Naive thymus-derived CD4-positive, alpha-beta T cell (primary cell): ENCODE measurements at places on chromosomes 13 and 19.

- no peak for DNase-seq
Measured at GRCh38 chr19:6074709-6075403, 35.4 kb downstream of the RFX2 start.

DNA sequence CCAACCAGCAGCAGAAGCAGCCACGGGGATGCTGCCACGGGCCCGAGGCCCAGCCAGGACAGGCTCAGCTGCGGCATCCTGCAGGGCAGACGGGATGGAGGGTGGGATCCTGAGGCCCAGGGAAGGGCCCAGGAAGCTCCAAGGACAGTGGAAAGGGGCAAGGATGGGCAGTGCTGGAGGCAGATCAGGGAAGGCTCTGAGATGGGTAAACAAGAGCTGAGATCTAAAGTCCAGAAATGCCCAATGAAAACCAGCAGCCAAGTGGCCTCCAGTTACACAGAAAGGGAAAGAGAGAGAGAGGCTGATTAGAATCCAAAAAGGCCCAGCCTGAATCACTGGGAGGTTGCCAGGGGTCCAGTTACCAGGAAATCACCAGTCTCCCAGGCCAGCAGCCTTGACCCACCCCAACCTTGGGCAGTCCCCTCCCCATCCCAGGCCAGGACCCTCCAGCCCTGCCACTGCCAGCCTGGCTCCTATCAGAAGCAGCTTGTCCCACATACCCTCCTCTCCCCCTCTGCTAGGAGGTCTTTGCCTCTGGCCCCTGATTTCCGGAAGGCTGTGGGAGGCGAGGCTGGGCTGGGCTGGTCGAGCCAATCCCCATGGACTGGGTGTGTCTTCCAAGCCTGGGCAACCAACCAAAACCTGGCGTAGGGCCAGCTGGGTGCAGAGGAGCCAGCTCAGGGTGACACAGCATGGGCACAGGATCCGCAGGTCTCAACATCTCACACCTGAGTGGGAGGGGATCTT, at the start of gene CYP4F11:
Gene CYP4F11 (minus strand): TSS at position 198 of the 747 bp plus-strand sequence. CDS start 121 bp downstream, at position 77.
- no peak for DNase-seq

- DNase-seq: peak; percentile 91
Measured at GRCh38 chr19:43470288-43470687, 4.9 kb upstream of the LYPD3 start.

DNA sequence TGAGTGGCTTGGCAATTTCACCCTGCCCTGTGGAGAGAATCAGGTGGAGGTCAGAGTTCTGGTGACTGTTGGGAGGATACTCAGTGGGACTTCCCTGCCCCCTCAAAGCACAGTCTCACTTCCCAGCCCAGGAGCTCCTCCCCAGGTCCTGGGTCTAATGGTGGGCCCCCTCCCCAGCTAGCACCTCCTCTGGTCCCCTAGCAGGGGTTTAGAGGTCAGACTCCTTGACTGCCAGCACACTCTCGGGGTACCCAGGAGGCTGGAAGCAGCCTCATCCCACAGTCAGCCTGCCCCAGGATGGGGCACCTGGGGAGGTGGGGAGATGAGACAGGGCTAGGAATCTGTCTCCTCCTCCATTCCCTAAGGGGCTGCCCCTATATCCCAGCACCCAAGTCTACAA, 65.2 kb downstream of the COLGALT1 start:
- DNase-seq: no peak

DNA sequence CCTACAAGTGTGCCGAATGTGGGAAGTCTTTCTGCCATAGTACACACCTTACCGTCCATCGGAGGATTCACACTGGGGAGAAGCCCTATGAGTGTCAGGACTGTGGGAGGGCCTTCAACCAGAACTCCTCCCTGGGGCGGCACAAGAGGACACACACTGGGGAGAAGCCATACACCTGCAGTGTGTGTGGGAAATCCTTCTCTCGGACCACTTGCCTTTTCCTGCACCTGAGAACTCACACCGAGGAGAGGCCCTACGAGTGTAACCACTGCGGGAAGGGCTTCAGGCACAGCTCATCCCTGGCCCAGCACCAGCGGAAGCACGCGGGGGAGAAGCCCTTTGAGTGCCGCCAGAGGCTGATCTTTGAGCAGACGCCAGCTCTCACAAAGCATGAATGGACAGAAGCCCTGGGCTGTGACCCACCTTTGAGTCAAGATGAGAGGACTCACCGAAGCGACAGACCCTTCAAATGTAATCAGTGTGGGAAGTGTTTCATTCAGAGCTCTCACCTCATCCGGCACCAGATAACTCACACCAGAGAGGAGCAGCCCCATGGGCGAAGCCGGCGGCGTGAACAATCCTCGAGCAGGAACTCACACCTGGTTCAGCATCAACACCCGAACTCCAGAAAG, 10.3 kb upstream of the ERVK3-1 start:
- no peak for DNase-seq

DNA sequence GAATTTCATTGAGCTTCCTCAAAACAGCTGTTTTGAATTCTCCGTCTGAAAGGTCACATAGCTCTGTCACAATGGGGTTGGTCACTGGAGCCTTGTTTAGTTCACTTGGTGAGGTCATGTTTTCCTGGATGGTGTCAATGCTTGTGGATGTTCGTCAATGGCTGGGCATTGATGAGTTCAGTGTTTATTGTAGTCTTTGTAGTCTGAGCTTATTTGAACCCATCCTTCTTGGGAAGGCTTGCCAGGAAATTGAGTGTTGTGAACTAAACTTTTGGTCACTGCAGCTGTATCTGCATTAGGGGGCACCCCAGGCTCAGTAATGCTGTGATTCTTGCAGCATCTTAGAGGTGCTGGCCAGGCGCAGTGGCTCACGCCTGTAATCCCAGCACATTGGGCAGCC, 22.0 kb downstream of the BLOC1S3 start:
- DNase-seq: no peak

GRCh38 chr13:52112591-52112990, 16.3 kb downstream of the NEK5 start:
- DNase-seq: no peak

GRCh38 chr13:110129076-110129475, 177.9 kb downstream of the COL4A1 start:
- DNase-seq: no peak

GRCh38 chr13:110690516-110690915, 15.4 kb downstream of the CARS2 start:
- DNase-seq: no peak

DNA sequence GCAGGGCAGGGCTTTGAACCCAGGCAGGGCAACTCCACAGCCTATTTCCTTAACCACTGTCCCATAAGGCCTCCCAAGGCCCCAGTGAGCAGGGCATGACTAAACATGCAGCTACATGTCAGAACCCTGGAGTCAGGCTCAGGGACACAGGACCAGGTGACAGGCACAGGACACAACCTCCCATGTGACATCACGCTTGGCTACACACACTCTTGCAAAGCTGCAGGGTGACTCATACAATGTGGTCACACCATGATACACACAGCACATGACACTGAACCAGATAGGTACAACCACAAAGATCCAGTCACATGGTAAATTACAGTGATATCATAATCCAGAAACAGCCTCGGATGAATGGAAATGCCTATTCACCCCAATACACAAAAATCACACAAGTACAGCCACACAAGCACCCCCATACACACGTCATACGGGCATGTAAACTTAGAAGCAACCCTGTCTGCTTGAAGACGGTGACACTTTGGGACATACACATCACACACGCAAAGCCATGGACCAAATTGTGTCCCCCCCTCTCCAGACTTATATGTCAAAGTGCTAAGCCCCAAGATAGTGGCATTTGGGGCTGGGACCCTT, 14.5 kb downstream of the KLK4 start:
- DNase-seq: no peak

GRCh38 chr13:112391746-112392145, 15.6 kb downstream of the SPACA7 start:
- DNase-seq: no peak

GRCh38 chr13:97849305-97849704, 104.2 kb upstream of the IPO5 start:
- DNase-seq: no peak

DNA sequence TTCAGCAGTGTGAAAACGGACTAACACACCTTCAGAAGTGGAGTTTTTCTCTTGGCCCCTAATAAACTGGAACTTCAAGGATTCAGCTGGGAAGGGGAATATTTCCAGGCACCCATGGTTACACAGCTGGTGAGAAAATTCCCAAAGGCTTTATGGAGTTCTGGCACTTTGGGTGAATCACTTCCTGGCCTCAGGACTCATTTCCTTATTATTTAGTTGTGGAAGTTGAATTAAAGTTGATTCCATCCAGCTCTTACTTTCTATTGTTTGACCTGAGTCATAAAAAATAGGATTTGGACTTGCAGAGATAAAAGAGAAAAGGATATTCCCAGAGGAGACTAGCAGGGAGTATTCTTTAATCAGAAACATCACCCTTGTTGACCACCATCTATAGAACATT, 882.1 kb downstream of the UQCRFS1 start:
- no peak for DNase-seq
